CD4-positive, alpha-beta T cell (primary cell): ENCODE measurements at places on chromosomes 4 and X.
A peak's percentile ranks its signal among the peaks of the same experiment; 100 is the strongest.

DNA sequence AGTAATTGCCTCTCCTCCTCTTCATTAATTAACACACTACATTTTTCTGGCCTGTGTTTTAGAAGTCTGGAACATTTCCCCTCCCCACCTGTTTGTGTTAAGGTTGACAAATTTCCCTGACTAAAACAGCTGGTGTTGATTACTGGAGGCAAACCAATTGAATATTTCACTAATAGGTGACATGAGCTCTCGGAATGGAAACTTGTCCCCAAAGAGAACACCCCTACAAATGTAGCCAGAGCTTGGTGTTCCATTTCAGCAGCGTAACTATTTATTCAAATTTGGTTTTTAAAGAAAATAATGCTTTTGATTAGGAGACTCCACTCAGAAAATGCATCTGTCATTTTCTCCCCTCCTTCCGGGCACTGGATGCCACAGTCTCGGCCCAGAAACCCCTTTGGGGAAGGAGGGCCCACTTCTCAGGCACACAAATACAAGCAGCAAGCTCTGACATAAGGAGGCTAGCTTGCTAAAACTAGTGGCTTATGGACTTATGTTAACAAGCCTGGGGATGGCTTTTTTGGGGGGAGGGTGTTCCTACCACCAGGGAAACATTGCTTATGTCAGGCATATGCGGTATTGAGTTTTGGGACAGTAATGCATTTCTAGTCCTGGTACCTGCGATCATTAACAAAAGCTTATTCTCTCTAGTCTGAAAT, 2.2 kb downstream of the RNF150 start:
- no peak for DNase-seq

GRCh38 chrX:151715752-151716151, at the start of gene FATE1:
TSS of gene FATE1 (plus strand) at chrX:151716035. CDS start at chrX:151716120, 85 bp downstream.
- DNase-seq: no peak

DNA sequence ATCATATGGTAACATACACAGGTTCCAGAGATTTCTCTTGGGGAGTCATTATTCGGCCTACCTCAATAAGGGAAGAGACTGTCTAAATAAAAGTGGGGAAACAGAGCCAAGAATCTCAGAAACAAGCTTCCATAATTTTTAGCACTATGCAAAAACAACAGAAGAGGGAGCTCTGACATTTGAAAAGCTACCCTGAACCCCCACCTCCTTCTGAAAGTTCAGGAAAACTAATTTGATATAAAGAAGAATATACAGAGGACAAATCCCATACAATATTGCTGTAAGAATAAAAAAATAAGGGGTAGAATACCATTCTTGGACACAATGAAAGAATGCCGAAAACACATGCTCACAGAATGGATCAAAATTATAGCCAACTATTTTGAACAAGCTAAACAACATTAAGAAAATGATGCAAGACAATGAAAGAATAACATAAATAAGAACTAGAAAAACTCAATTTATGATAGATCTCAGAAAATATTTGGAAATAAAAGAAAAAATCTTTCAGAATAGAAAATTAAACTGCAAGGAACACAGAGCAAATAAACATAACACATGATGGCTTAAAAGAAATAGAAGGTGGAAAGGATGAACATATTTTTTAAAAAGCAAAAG, 14.4 kb upstream of the ZNF41 start:
- DNase-seq: no peak

GRCh38 chr4:38069271-38069760, 109.1 kb downstream of the PTTG2 start:
- peak; percentile 22 for DNase-seq

- DNase-seq: no peak
These were observed 694.2 kb upstream of the TENM3 start for GRCh38 chr4:181548873-181549575.

- DNase-seq: no peak
These were observed 882.4 kb downstream of the C4orf33 start for GRCh38 chr4:129978315-129978714.

- no peak for DNase-seq
These were observed 1027.3 kb downstream of the PCDH18 start for GRCh38 chr4:136505020-136505419.

DNA sequence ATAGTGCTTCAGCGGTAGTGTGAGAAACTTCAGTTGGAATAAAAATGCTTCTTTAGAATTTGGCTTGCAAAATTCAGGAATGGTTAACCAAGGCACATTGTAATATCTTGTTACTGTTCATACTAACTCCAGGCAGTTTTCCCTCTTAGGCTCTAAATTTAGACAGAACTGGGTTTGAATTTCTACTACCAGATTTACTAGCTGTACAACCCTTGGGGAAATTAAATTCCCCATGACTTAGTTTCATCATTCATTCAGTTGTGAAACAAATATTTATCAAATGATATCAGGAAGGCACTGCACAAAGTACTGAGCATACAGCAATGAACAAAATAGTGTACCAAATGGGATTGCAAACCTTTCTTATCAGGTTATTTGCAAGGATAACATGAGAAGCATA, 135.0 kb upstream of the IL15 start:
- no peak for DNase-seq

- no peak for DNase-seq
These were observed 45.0 kb upstream of the RAB40AL start for GRCh38 chrX:102892103-102892502.

DNA sequence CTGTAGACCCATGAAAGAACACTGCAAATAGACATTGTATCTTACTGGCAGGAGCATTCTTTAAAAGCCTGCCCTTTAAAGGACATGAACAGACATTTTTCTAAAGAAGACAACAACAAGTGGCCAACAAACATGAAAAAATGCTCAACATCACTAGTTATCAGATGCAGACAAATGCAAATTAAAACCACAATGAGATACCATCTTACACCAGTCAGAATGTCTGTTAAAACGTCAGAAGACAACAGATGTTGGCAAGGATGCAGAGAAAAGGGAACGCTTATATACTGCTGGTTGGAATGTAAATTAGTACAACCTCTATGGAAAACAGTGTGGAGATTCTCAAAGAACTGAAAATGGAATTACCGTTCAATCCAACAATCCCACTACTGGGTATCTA, 77.2 kb downstream of the ATP10D start:
- DNase-seq: no peak

DNA sequence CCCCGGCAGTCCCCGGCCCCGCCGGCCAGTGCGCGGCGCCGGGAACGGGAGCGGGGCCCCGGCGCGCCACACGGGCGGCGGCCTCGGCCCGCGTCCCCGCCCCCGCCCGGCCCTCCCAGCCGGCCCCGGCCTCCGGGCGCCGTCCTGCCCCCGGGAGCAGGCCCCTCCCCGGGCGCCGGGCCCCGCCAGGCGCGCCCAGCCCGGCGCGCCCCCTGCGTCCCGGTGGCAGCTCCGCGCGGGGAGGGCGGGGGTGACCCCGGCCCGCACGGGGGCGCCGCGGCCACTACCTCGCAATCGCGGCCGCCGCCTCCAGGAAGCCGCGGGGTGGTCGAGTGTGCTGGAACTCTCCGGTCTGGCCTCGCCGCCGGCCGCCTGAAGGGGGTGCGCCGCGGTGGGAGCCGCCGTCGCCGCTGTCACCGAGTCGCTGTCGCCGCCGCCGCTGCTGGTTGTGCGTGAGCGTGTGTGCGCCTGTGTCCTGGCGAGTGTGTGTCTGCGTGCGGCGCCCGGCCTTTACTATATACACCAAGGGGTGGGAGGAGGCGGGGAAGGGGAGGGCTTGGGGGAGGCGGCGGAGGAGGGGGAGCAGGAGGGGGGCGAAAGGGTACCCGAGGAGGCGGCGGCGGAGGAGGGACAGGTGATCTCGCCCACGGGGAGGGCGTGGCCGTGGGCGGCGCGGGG, at the start of gene RAI2:
RAI2 (minus strand) TSS at position 488 of the 678 bp plus-strand sequence. CDS start 59,288 bp downstream, outside the sequence.
- DNase-seq: peak; percentile 49

GRCh38 chrX:20547611-20548051, 280.9 kb upstream of the RPS6KA3 start:
- no peak for DNase-seq

DNA sequence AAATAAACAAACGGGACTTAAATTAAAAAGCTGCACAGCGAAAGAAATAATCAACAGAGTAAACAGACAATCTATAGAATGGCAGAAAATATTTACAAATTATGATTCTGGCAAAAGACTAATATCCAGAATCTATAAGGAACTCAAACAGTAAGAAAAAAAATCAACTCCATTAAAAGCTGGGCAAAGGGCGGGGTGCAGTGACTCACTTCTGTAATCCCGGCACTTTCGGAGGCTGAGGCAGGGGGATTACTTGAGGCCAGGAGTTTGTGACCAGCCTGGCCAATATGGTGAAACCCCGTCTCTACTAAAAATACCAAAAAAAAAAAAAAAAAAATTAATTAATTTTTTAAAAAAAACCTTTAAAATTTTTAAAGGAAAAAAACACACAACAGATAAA, 109.0 kb downstream of the ATP11C start:
- DNase-seq: no peak

DNA sequence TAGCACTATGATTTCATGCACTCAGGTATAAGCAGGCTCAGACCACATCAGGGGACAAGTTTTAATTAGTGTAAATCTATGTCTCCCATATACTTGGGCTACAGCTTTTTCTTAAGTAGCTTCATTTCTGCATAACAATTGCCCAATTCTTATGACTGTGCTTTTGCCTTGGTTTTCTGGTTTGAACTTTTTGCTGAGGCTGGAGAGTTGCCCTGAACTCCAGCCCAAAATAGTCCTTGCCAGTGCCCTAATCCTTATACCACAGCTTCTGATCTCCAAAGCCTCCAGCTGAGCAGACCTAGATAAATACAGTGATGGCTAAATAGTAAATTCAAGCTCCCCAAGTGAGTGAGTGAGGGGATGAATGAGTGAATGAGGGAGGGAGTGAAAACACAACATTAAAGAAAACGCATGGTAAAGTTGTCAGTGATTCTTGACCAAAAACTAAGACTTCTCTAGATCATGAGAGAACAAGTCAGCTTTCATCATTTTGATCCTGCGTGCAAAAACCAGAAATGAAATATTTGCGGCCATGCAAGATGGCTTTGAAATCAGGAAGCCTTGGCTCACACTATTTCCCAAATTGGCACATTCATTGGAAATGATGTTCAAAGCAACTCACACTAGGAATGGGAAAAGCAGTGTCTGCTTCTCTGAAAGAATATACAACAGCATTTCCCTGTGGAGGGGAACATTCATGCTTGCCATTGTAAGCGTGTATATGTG, 437.1 kb upstream of the CTSO start:
- DNase-seq: no peak

GRCh38 chrX:36443007-36443406, 523.5 kb downstream of the CFAP47 start:
- DNase-seq: no peak

DNA sequence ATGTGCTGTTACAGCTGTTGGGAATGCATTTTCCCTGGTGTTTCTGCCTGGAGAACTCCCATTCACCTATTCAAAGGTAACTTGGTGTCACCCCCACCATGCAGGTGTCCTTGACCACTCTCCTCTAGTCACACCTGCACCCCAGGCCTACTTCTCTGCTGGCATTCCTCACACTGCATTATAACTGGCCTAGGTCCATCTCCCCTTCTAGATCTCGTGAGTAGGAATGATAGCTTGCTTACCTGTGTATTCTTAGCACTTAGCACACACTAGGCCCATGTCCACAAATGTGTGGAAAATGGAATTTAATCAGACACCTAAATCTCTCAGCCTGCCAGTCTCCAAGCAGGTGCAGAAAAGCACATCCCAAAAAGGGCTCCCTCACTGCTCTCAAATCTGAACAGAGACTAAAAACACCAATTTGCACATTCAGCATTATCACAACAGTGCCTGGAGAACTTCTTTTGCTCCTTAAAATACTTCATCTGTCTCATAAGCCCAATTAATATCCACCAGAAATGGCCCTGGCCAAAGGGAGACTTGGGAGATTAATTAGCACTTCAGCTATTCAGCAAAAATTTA, 18.3 kb downstream of the SCD5 start:
- no peak for DNase-seq

GRCh38 chr4:149047368-149047767, 605.2 kb upstream of the NR3C2 start:
- no peak for DNase-seq

- no peak for DNase-seq
These were observed 69.4 kb downstream of the KCNIP4 start for GRCh38 chr4:21879187-21879586.

DNA sequence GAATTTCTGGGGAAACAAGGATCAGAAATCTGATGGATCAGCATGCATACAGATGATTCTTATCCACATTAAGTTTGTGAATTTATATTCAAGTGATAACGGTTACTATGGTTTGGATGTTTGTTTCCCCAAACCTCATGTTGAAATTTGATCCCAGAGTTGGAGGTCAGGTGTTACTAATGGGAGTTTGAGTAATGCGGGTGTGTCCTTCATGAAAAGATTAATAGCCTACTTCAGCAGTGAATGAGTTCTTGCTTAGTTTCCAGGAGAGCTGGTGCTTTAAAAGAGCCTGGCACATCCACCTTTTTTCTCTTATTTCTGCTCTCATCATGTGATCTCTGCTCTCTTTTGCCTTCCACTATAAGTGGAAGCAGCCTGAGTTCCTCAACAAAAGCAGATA, 712.4 kb downstream of the IL1RAPL1 start:
- no peak for DNase-seq

DNA sequence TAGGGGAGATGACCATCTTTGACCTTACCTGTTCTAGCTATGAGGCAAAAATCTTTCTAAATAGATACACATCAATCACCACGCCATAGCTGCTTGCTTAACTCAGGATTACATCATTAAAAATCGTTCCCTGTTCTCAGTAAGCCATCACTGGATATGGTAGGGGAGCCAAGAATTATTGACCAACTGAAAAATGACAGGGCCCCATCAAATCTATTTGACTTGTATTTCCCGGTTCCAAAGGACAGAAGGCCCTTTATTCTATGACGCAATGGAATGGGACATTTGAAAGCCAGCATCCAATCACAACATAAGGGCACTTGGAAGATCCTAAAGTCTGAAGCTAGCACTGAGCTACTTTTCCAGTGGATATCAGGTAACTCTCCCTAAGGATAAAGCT, 75.6 kb upstream of the NOCT start:
- DNase-seq: no peak
